Renal cortical epithelial cell (primary cell): ENCODE measurements at places on chromosomes 7 and 10. TPM values are rescaled to one million over a fixed set of nuclear protein-coding genes. Genes with fewer than 3 reads are reported as not detected.

OR2A7 gene
- 1.7 and 5.6 TPM in 2 replicates for total RNA-seq

ADRB1 gene
- total RNA-seq: under 0.01 TPM in 1 of 2 replicates, not detected in the other

H2BK1 gene
- total RNA-seq: not detected in 2 replicates

BTBD16 gene
- 0.45 TPM in 1 of 2 replicates, not detected in the other for total RNA-seq

- DNase-seq: no peak
Observed at GRCh38 chr7:36870625-36871354, 146.5 kb upstream of the AOAH start.

DNA sequence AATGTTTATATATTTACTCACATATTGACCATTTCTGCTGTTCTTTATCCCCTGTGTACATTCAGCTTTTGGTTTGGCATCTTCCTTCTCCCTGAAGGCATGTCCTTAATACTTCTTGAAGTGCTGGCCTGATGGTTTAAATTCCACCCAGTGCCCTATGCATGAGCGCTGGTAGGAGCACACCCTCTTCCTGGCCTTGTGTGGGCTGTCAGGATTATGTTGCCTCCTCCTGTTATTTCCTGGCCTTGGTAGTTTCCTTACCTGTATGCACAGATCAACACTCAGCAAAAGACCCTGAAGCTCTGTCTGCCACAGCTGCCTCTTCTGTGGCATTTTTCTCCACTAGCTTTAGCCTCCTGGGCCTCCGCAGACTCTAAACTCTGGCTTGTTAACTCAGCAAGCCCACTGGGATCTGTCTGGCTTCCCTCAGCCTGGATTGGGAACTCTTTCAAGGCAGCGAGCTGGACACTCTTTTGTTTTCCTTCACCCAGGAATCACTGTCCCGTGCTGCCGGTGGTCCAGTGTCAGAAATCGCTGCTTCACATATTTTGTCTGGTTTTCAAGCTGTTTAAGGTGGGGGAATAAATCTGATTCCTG, 595.2 kb downstream of the SDK1 start:
- no peak for DNase-seq

GRCh38 chr7:2387897-2388636, 15.3 kb upstream of the CHST12 start:
- DNase-seq: peak; percentile 65
